NCI-H524 (cell line): ENCODE measurements at places on chromosomes 11 and 22.
A peak's percentile ranks its signal among the peaks of the same experiment; 100 is the strongest.

DNA sequence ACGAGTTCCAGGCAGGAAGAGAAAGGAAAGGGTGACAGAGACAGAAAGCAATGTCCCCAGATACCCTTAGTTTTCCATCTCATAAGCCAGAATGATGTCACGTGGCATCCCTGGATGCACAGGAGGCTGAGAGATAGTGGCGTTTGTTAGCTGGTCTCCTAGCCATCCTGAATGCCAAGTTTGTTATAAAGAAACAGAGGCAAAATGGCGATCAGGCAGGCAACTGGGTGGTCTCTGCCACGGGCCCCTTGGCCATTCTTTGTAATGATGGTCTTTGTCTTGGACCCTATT, 5.3 kb downstream of the SMIM38 start:
- DNase-seq: no peak

GRCh38 chr22:18032455-18033101, 8.2 kb upstream of the MICAL3 start:
- DNase-seq: peak; percentile 74

- no peak for DNase-seq
Measured at GRCh38 chr22:48004038-48004437, 1241.6 kb downstream of the TBC1D22A start.

- DNase-seq: no peak
Measured at GRCh38 chr11:102946237-102946636, 9.3 kb downstream of the MMP13 start.

DNA sequence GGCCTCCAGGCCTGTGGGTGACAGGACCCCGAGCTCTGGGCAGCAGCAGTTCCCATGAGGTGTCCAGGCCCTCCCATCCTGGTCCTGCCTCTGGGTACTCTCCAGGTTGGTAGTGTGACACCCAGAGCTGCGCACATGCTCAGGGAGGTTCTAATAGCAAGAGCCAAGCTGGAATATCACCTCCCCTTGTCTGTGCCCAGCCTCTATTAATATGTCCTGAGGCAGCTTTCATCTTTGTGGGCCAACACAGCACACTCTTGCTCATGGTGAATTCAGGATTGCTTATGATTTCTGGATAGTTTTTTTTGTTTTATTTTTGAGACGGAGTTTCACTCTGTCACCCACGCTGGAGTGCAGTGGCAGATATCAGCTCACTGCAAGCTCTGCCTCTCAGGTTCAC, 3.3 kb downstream of the P2RX6 start:
- DNase-seq: no peak

GRCh38 chr11:75388386-75389275, 10.7 kb upstream of the RPS3 start:
- peak; percentile 83 for DNase-seq

GRCh38 chr22:18970176-18970947, 34.3 kb upstream of the PRODH start:
- DNase-seq: no peak

DNA sequence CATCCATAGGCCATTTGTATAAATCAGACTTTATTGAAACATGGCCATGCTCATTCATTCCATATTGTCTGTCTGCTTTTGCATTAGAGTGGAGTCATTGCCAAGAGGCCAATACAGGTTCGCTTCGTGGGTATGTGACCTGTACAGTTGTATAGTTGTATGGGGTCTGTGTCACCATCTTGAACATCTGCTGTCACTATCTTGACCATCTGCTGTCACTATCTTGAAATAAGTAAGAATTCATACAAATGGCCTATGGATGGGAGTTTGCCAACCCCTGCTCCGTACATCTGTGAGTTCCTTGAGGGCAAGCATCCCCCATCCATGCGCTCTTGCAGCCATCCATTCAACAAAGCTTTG, 44.4 kb upstream of the ANO1 start:
- DNase-seq: peak; percentile 84

DNA sequence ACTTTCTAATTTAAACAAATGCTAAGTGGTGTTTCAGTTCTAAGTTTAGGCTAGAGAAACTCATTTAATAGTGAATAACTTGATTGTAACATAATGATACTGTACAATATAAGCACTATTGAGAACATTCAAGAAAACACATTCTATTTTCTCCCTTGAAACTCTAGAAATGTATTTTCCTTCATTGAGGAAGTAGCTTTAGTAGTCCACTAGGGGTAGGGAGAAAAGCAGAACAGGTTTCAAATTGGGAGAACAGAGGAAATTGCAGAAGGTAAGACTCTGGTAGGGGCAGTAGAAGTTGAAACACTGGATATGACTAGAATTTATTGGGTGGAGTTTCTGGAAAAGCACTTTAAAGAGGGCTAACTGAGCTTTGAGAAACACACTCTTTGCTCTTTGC, 31.6 kb upstream of the MPPED2 start:
- no peak for DNase-seq

GRCh38 chr11:3986301-3986700, 108.3 kb upstream of the RRM1 start:
- DNase-seq: no peak

- no peak for DNase-seq
Measured at GRCh38 chr11:61689164-61689496, 8.9 kb downstream of the DAGLA start.

DNA sequence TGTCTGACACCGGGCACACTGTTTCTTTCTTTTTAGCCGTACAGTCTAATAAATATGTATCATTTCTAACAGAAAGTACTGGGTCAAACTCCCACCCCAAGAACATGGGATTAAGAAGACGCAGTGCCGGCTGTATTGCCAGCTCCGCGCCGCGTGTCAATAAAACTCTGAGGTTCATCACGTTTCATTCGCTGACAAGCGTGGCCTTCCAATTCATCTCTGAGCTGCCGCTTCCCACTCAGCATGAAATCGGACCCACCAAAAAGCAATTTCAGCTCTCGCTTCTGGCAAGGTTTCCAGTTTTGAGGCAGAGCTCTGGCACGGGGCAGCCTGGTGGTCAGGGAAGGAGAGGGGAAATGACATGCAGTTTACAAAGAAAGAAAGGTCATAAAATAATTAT, 819.8 kb downstream of the OPCML start:
- no peak for DNase-seq

GRCh38 chr22:48871176-48871840, 956.4 kb downstream of the BRD1 start:
- DNase-seq: peak; percentile 57

DNA sequence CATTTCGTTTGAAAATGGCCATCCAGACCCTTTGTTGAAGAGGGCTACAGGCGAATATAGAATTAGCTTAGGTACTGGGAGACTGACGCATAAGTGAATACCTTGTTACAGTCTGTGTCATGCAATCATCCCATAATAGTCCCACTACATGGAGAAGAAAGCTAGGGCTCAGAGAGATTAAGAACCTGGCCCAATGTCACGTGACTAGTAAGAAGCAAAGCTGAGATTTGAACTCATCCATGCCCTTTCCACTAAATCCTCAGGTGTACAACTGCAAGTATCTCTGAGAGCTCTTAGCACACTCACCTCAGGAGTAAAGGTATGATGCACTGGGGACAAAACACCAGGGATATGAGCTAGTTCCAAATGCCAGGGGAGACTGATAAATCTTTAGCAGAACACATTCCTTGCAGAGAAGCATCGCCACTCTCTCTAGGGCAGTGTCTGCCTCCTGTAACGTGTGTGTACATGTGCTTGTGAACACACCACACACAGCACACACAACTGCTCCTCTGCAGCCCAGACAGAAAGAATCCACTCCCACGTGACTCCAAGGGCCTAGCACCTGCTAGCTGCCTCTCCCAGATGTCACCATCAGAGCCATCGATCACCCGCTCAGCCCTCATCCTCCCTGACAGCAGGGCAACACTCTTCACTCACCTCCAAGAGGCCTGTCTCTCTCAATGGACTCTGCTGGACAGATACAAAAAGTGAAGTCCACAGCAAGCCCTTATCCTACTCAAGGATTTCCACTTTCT, 402.8 kb downstream of the NXPE2 start:
- DNase-seq: peak; percentile 58

DNA sequence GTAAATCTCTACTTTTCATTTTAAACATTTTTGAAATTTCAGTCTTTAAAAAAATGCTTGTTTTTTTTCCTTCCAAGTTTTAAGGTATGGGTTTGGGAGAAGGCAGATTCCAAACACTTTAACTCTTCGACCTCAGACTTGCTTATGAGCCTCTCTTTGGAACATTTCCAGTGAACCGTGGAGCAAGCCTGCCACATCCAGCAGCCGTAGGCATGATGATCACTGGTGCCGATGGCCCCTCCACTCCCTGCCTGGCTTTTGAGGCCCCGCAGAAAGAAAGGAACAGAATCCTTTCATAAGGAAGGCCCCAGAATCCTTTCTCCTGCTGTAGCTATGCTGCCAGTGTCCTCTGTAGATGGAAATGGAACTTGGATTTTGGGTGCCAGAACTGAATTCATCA, 50.7 kb downstream of the BMAL1 start:
- DNase-seq: no peak

DNA sequence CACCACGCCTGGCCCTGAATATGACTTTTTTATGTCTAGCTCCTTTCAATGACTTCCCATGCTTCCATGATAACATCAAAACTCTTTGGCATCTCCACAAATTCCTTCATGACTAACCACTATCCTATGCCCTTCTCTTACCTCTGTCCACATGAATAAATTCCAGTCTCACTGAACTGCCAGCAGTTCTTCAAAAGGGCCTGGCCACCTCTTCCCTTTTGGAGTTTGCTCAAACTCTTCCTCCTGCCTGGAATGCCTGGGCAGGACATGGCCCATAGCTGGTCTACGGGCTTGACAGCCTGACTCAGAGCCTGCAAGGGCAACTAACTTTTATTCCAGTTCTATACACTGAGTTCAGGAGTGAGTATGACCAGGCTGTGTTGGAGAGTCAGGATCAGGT, 41.8 kb upstream of the ZBTB16 start:
- no peak for DNase-seq

DNA sequence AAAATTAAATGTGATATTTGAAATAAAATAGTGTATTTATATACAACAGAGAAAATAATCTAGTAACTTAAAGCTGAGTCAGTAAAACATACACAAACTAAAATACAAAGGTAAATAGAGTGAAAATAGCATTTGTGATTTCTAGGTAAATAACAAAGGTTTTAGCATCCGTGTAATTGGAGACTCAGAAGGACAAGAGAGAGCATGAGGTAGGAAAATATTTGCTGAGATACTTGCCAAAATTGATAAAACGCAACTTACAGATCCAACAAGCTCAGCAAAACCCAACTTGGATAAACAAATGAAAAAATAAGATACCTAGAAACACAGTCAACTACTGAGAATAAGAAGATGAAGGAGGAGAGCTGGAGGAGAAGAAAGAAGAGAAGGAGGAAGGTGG, 634.7 kb upstream of the CCDC179 start:
- no peak for DNase-seq

GRCh38 chr22:17056807-17057206, 28.0 kb upstream of the IL17RA start:
- DNase-seq: no peak
